ENCODE measurements at places on chromosomes 4 and X.

DNA sequence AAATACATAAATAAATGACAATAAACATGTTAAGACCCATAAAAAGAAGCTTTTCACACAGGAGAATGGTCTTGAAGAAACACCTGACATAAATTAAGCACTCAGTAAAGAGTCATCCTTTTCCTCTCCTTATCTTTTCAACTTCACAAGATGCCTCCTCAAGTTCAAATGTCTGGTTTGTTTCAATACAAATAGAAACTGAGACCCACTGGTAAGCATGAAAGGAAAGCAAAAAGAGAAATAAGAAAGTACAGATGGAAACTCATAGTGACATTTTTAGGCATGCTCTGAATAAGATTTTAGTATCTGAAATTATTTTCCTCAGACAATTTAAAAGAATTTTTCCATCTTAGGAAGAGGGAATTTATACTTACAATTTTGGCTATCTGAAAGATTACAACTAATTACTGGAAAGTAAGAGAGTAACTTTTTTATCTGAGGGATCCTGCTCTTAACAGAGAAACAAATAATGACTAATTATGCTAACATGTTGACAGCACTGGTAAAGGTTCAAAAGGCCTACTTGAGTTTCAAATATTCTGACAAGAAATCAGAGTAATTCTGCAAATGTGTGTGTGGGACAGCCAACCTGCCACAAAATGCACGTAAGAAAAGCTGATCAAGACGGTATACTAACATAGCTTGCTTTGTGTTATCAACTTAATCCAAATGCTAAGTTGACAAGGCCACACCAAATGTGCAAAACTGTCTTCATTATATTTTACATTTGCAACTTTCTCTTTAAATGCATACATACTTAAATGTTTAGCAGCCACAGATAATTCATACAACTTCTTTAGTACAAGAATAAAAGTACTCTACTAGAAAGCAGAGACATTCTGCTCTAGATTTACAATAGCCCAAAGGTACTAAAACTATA is 113.0 kb downstream of the IQCM start:
- no peak overlapping the region for H3K27ac ChIP-seq
- no peak for DNase-seq
- H3K36me3 ChIP-seq = no peaks in the 10 kb centered on the region
- H3K27me3 ChIP-seq = no peaks in the 10 kb centered on the region
- H3K4me1 ChIP-seq = no peaks in the 10 kb centered on the region
- H3K4me3 ChIP-seq = no peak overlapping the region

GRCh38 chrX:153944800-153945150 is 332 bp upstream of the RENBP start:
- no peak overlapping the region for H3K27ac ChIP-seq
- no peaks in the 10 kb centered on the region for H3K27me3 ChIP-seq
- no peak overlapping the region for H3K4me3 ChIP-seq
- H3K4me1 ChIP-seq = 0 out of 2 replicates have a peak, but pooled peaks cover 3% of the 10 kb centered on the region
- peaks cover 2% of the 10 kb centered on the region for H3K36me3 ChIP-seq
- no peak for DNase-seq

DNA sequence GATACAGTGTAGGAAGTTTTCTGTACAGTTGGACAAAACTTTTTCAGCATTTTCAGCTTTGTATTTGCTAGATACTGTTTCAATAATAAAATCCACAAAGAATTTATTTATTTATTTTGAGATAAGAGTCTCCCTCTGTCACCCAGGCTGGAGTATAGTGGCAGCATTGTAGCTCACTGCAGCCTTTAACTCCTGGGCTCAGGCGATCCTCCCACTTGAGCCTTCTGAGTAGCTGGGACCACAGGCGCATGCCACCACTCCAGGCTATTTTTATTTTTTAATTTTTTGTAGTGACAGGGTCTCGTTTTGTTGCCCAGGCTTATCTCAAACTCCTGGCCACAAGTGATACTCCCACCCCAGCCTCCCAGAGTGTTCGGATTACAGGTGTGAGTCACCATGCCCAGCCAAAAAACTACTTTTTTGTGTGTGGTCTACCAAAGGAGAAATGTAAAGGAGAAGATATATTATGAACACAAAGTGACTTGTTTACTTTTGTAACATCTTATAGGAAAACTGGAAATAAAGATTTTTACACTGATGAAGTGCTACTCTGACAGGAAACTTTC is 13.0 kb upstream of the SOWAHD start:
- no peak overlapping the region for H3K27ac ChIP-seq
- no peak for DNase-seq
- 0 out of 2 replicates have a peak, but pooled peaks cover 3% of the 10 kb centered on the region for H3K4me1 ChIP-seq
- H3K27me3 ChIP-seq = no peaks in the 10 kb centered on the region

DNA sequence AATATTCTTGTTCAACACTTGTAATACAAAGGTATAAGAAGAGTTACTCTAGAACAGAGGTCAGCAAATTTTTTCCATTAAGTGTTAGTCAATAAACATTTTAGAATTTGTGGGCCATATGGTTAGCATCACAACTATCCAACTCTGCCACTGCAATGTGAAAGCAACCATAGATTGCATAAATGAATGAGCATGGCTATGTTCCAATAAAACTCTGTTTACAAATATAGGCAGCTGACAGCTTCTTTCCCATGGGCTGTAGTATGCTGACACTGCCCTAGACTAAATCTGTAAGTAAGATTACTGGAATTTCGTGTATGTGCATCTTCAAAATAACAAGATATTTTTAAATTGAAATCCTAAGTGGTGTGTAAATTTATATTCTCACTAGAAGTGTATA is 73.7 kb downstream of the GABRA2 start:
- no peak for DNase-seq
- H3K27ac ChIP-seq = no peak overlapping the region

DNA sequence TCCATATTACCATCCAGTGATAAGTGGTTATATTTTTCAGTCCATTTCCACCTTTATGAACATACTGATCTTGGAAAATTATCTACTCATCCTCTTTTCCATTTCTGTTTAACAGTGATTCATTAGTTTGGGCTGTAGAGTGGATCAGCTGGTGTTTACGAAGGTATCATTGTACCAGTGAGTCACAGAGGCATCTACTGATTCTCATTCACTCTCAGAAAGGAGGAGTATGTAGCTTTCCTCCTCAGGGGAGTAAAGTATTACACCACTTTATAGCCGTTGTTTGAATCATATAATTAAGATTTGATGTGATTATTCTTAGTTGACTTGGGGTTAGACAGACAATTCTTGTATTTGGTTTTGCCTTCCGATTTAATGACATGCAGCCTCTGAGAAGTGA is 74.7 kb downstream of the GALNT7 start:
- H3K36me3 ChIP-seq = 0 out of 2 replicates have a peak, but pooled peaks cover 2% of the 10 kb centered on the region
- no peak overlapping the region for H3K4me3 ChIP-seq

GRCh38 chr4:185748901-185749390 is 63.0 kb downstream of the SORBS2 start:
- H3K27me3 ChIP-seq = no peaks in the 10 kb centered on the region
- H3K36me3 ChIP-seq = no peaks in the 10 kb centered on the region
- no peak overlapping the region for H3K4me3 ChIP-seq
- no peaks in the 10 kb centered on the region for H3K4me1 ChIP-seq

GRCh38 chr4:151192556-151193235 is 84.3 kb upstream of the PRSS48 start:
- H3K4me3 ChIP-seq = no peak overlapping the region
- H3K27ac ChIP-seq = no peak overlapping the region
- H3K4me1 ChIP-seq = no peaks in the 10 kb centered on the region

- H3K36me3 ChIP-seq = no peaks in the 10 kb centered on the region
- no peaks in the 10 kb centered on the region for H3K4me1 ChIP-seq
- no peak overlapping the region for H3K4me3 ChIP-seq
- no peak for DNase-seq
Measured at GRCh38 chr4:101205916-101206315, 141.4 kb downstream of the PPP3CA start.

DNA sequence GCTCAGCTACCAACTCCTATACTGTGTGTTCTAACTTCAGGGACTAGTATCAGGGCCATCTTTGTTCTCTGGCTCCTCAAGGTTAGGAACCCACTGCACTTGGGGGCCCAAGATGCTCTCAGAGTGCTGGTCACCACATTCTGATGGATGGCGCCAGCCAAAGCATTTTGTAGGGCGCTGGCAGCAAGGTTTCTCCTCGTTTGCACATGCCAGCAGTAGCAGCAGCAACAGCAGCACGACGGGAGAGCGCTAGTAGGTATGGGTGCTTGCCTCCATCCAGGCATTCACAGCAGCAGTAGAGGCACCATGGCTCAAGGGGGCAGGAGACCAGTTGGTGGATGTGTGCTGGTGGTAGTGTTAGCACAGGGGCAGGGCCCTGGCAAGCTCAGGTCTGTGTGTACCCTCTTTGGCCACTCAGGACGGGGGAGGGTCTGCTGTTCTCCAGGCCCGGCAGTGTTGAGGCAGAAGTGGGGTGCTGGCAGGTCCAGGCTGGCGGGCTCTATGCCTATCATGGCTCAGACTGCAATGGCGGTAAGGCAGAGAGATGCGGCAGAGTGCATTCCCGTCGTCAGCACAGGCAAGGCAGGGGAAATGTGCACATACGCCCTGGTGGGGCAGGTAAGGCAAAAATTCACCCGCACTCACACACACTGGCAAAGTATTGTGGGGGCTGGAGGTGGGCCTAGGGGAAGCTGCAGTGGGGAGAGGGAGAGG is 56.6 kb downstream of the SERPINA7 start:
- no peaks in the 10 kb centered on the region for H3K4me1 ChIP-seq
- no peak overlapping the region for H3K27ac ChIP-seq
- H3K36me3 ChIP-seq = no peaks in the 10 kb centered on the region
- no peak for DNase-seq
- no peaks in the 10 kb centered on the region for H3K27me3 ChIP-seq
- H3K4me3 ChIP-seq = no peak overlapping the region

DNA sequence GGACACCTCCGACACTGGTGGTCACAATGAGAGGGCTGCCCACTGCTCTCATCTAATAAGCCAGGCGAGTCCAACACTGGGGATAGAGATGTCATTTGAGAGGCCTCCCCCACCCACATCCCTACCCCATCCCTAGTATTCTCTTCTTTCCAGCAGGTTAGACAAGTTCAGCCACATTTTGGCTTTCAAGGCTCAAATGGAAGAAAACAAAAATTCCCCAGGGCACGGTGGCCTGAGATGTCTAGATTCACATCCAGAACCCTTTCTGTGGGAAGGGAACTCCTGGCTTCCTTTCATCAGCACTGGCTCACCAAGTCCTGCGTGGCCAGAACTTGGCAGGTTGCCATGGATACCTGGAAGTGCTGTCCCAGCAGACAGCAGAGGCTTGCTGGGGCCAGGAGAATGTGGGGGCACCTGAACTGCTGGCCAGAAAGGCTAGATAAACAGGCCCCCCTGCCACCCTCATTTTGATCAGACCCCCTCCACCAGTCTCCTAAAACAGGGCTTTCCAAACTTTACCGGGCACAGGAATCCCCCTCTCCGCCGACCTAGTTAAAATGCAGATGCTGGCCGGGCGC is 1.3 kb upstream of the NYX start:
- DNase-seq = no peak
- no peaks in the 10 kb centered on the region for H3K4me1 ChIP-seq
- H3K4me3 ChIP-seq = no peak overlapping the region
- no peaks in the 10 kb centered on the region for H3K27me3 ChIP-seq

GRCh38 chr4:4663028-4663427 is 121.2 kb upstream of the STX18 start:
- 0 out of 2 replicates have a peak, but pooled peaks cover 3% of the 10 kb centered on the region for H3K4me1 ChIP-seq
- H3K4me3 ChIP-seq = no peak overlapping the region
- H3K36me3 ChIP-seq = no peaks in the 10 kb centered on the region
- no peaks in the 10 kb centered on the region for H3K27me3 ChIP-seq

DNA sequence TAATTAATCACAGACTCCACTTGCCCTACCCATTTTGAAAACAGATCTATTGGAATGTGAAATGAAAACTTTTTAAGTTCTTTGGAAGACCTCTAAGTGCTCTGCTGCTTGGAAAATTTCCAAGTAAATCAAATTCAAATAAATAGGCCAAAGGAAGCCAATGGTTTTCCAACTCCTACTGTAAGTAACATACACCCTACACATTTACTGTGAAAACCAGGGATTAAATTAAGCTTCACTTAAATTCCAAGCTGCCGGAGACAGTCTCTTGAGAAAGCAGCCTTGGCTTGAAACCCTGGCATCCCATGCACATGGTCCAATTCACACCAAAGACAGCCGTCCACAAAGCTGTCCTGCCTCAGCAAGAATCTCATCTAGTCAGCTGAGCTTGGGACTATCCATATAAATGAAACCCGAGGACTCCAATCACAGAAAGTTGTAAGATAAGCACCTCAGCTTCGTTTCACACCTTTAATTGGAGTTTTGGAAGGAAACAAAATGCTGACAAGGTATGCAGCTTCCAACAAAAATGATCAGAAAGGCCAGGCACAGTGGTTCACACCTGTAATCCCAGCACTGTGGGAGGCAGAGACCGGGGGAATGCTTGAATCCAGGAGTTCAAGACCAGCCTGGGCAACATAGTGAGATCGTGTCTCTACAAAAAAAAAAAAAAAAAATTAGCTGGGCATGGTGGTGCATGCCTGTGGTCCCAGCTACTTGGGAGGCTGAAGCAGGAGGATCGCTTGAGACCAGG is 88.6 kb downstream of the APBB2 start:
- H3K27me3 ChIP-seq = no peaks in the 10 kb centered on the region
- no peaks in the 10 kb centered on the region for H3K36me3 ChIP-seq
- no peak overlapping the region for H3K4me3 ChIP-seq
- peaks cover 34% of the 10 kb centered on the region for H3K4me1 ChIP-seq

DNA sequence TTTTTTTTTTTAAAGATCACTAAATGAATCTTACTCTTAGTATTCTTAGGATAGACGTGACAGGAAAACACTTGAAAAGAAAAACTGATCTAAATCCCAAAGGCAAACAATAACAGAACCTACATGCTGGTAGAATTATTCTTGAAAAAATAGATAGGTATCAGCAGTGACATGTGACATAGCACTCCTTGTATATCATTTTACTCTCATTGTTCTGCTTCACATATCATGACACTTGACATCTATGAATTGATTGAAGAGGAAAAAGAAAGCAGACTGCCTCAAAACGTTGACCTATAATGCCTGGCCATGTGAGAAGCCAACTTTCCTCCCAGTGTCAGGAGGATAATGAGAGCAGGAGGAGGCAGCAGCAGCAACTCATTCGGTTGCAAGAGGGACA is 555.2 kb downstream of the GABRG1 start:
- H3K4me3 ChIP-seq = no peak overlapping the region
- no peaks in the 10 kb centered on the region for H3K27me3 ChIP-seq
- no peaks in the 10 kb centered on the region for H3K36me3 ChIP-seq
- H3K4me1 ChIP-seq = no peaks in the 10 kb centered on the region

- no peak overlapping the region for H3K27ac ChIP-seq
- no peaks in the 10 kb centered on the region for H3K27me3 ChIP-seq
- no peaks in the 10 kb centered on the region for H3K36me3 ChIP-seq
- H3K4me1 ChIP-seq = no peaks in the 10 kb centered on the region
- no peak for DNase-seq
- H3K4me3 ChIP-seq = no peak overlapping the region
Measured at GRCh38 chrX:43314525-43314924, 341.6 kb upstream of the MAOA start.
